ENCODE measurements at places on chromosomes 12 and 14.

GRCh38 chr14:28052251-28052650 lies 714.3 kb upstream of the FOXG1 start:
- DNase-seq = no peak

DNA sequence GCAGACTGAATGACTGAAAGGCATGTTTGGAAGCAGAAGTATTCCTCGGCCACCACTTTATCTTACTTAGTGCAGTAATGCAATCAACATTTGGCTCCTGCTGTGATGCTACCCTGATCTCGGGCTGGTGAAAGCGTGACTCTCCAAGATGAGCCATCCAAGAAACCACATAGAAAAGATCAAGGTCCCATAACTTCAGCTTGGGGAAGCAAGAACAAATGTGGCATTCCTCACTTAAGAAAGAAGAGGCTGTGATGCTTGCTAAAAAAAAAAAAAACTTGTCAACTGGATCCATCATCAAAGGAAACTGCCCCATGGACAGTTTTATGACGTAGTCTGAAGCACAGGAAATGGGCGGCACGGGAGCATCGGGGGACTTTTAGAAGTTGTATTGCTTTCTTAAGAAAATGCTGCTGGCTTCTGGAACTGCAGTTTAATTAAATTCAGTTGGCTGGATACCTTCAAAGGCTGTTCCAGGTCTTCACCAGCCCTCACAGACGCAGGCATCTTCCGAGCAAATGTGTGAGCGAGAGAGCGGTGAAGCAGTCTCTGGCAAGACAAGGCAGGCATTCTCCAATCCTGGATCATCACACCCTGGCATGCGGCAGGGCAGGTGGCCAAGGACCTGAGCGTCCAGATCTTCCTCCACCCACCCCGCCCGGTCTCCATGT lies 38.2 kb upstream of the MAP1LC3B2 start:
- no peak for DNase-seq

GRCh38 chr12:54486173-54486867 lies 11.2 kb upstream of the NCKAP1L start:
- DNase-seq = no peak

GRCh38 chr12:81350309-81350708 lies 272.4 kb downstream of the ACSS3 start:
- no peak for DNase-seq

GRCh38 chr12:126419131-126419530 lies 1353.9 kb downstream of the AACS start:
- no peak for DNase-seq

GRCh38 chr12:57012600-57013465 lies 3.5 kb downstream of the TAC3 start:
- no peak for DNase-seq

DNA sequence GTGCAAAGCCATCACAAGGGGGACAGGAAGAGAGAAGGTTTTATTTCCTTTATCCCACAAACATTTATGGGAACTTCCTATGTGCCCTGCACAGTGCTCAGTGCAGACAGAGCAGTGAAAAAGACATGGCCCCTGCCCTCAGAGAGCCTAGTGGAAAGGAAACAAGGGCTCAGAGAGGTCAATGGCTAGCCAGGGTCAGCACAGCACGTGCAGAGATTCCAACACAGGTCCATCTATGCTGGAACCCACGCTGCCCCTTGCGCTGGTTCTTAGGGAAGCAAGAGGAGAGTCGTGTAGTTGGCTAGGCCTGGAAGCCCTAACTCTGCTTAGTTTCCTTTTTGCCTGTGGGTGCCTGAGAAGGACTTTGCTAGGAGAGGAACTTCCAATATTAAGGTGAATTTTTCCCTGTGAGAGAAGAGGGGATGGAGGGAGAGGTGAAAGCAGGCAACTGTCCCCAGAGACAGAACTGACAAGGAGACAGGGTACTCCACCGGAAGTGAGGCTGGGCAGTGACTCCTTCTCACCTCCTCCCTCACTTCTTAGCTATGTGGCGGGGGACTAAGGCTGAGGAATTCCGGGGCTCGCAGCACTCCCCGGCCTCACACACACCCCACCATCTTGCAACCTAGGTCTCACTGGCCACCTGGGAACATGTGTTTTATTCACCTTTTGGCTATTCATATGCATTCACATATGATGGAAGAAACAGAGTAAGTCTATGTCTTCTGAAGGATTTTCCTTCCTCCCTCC lies 12.1 kb upstream of the GPX2 start:
- no peak for DNase-seq

- DNase-seq = no peak
These were observed 112.5 kb downstream of the CCER1 start for GRCh38 chr12:90842477-90842876.

DNA sequence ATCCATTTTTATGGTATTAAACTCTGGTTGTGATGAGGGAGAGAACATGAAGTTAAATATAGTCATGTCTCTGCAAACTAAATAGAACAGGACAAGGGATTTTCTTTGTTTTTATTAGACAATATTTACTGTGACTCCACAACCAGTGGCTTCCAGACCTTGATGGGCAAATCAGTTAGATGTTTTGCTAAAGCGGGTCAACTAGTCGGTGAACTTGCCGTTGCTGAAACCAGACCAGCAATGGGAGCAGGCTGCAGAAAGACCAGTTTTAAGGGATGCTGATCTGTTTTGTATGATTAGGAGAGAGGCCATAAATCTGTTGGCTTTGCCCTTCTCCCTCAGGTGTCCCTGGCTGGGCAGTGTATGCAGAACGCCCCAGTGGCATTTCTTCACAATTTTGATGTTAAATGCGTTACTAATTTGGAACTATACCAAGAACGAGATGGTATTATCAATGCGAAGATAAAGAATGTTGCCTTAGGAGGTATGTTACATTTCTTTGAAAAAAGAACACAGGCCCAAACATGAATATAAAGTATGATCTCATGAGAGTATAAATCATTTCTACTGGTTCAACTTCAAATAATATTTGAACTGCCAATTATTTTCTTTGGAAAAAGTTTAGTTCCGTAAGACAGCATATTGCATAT lies 19.4 kb downstream of the TCTN2 start:
- DNase-seq = no peak

DNA sequence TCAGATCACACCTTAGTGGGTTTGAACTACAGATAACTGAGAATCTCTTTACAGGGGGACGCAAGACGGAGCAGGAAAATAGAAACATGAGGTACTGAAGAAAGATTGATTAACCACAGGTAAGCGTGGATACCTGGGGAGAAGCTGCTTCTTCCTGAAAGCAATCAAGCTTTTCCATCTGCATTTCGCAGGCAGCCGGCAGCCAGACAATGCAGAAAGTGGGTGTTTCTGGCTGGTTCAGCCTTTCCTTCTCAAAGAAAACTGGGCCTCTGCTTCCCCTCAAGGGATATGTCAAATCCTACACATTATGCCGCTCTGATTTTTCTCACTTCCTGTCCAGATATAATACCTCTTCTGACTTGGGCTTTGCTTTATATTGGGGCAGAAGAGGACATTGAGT lies 39.1 kb upstream of the PPFIA2 start:
- no peak for DNase-seq

DNA sequence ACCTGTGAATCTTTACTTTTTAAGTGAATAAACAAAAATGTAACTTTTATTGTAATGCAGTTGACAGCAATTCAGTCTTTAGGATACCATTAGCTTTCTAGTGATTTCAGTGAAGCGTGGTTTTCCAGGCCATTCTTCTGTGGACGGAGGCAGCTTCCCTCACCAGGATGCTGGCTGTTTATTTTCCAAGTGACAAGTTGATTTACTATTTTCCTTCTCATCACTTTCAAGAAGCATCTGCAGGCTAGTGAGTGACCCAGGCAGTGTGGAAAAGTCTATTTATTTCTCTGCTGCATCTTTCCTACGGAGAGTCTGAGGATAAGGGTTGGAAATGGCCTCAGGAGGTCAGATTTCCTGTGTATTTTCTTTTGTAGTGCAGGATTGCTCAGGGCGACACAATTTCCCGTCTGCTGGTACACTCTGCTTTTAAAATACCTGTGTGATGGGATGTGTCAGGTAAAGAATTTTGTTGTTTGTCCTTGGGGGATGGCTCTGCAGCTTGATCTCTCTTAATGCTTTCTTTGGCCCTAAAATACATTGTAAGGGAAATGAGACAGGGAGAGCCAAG lies 467.8 kb downstream of the NRXN3 start:
- DNase-seq = no peak

DNA sequence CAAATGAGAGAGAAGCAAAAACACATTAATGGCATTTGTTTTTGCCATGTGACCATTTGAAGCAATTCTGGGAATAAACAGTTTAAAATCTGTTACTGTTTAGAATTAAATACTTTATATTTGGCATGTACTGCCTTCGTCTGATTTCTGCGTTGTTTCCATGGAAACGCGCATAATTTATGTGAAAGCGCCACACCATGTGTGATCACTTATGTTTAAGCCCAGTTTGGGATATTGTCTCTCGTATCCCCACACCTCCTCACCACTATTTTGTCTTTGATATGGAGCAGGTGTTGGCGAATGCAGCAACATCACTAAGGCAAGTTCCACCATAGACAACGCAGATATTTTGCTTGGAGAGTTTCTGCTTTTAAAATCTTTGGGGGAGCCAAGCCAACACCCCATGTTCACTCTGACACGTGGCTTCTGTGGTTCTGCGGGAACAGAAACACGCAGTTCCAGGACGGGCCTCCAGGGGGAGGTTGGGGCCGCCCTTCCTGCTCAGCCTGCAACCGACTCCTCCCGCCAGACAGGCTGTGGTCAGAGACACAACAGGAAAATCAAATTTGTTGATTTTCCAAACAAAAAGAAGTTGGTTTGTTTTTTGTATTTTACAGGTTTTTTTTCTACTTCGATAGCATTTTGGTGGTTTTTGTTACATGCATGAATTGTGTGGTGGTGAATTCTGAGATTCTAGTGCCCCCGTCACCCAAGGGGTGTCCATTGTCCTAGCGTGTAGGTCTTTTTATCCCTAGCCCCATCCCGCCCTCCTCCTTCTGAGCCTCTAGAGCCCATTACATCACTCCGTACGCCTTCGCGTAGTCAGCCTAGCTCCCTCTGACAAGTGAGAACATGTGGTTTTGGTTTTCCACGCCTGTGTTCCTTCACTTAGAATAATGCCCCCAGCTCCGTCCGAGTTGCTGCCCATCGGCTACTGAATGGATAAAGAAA lies 101.9 kb upstream of the SFSWAP start:
- peak; percentile 22 for DNase-seq

DNA sequence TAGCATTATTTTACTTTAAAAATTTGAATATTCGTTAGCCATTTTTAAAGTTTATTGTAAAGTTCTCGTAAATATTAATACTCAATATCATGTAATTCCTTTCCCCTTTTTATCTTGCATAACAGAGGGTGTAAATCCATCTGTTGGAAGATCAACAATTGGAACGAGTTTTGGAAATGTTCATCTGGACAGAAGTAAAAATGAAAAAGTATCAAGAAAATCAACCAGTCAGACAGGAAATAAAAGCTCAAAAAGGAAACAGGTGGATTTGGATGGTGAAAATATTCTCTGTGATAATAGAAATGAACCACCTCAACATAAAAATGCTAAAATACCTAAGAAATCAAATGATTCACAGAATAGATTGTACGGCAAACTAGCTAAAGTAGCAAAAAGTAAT lies 1.8 kb downstream of the PMCH start:
- DNase-seq = no peak

DNA sequence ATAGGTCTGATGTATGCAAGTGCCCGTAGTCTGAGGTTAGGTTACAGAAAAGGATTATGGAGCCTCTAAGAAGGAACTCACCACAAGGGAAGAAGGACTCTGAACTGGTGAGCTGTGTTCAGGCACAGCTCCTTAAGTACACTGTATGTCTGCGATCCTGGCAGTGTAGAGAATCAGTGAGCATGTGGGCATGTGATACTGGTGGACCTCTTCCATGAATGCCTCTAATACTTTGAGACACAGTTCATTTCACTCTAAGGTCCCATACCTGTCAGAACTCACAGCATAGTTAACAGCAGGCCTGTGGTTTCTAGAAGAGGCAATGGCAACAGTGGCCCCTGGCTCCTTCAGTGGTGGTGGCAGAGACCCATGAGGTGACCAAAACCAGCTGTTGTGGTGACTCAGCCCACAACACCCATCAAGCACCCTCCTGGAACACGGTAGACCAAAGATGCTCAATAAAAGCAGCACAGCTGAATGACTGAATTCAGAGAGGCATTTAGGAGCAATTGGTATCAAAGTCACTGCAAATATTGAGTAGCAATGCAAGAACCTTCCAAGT lies 6.9 kb upstream of the OR6J1 start:
- no peak for DNase-seq

- no peak for DNase-seq
These were observed 299.7 kb upstream of the FBXO33 start for GRCh38 chr14:39731912-39732311.

GRCh38 chr14:104805326-104805678 lies 4.4 kb downstream of the ZBTB42 start:
- DNase-seq = no peak

GRCh38 chr12:96323906-96324305 lies 76.3 kb downstream of the CDK17 start:
- no peak for DNase-seq

- DNase-seq = peak; percentile 45
These were observed 628 bp upstream of the TSHR start for GRCh38 chr14:80954687-80955299.

All from stimulated activated CD8-positive, alpha-beta memory T cell treated with anti-CD3 and anti-CD28 coated beads, Interleukin-7, amount 100 ng/mL, for 4 hours (primary cell).